Natural killer cell (primary cell): ENCODE measurements at places on chromosomes 5 and 9.

GRCh38 chr9:132947756-132948155 lies 3.3 kb upstream of the TSC1 start:
- no peak for DNase-seq

- no peak for DNase-seq
These were observed 8.6 kb downstream of the GBGT1 start for GRCh38 chr9:133155156-133155555.

DNA sequence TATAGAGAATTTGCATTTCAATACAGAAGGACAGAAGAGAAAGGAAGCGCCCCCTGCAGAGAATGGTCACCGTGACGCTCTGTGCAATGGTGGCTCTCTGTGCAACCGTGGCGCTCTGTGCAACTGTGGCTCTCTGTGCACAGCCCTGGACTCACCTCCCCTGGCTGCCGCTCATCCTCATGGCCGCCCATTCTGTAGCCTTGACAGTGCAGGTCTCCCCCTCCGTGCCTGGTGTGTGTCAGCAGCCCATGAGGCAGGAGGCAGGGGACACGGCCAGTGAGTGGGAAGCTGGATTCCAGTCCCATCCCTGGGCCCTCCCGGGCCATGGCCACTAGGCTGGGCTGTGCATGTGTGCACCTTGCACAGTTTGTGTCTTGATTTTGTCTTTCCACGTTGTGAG lies 12.0 kb downstream of the EXOC3 start:
- DNase-seq: no peak

DNA sequence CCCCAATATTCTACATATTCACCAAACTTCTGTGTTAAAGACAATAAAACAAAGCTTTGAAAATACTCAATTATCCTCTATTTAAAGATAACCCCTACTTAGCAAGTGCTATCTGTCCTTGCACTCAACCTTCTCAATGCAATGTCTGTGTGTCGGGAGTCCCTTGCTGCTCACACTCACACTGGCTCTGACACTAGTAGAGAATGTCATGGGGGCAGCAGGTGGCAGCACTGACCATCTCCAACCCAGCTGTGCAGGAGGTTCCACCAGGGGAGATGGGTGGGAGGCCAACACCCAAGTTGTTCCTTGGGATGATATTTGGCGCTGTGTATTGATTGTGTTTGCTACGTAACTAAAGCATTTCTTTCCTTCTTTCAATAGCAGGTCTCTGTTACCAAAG lies 59.4 kb upstream of the SIMC1 start:
- DNase-seq: no peak

DNA sequence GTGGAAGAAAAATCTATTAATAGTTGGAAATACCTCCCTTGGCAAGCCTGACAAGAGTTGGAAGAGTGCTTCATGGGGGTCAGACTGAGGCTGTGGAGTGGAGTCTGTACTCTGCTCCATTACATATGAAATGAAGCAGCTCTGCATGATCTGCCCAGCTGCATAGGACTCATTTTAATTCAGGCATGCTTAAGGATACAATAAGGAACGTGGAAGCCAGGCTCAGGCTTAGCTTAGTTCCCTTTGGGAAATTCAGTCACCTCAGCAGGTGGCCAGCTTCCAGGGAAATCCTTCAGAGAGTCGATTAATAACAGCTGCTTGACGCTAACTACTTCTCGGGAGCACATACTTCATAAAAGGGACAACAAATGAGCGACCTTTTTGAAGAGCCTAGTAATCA lies 1672.9 kb upstream of the WWC1 start:
- no peak for DNase-seq

DNA sequence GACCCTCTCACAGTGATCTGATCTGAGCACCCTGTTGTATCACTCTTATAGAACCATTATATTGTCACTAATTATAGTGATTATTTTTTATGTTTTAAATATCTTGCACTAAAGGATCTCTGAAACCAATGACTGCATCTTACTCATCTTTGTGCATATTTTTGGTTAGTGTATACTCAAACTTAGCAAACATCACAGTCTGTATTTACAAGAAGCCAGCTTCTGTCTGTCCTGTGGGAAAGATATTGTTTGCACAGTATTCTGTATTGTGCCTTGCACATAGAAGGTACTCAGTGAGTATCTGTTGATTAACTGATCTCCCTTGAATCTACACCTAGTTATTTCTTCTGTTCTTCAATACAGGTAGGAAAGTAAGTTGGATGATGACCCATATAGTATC lies 131.5 kb downstream of the PAM start:
- DNase-seq: no peak

- DNase-seq: no peak
These were observed 560.5 kb downstream of the TUSC1 start for GRCh38 chr9:25117791-25118190.

GRCh38 chr9:96327694-96328352 lies 25.8 kb upstream of the HSD17B3 start:
- DNase-seq: no peak

DNA sequence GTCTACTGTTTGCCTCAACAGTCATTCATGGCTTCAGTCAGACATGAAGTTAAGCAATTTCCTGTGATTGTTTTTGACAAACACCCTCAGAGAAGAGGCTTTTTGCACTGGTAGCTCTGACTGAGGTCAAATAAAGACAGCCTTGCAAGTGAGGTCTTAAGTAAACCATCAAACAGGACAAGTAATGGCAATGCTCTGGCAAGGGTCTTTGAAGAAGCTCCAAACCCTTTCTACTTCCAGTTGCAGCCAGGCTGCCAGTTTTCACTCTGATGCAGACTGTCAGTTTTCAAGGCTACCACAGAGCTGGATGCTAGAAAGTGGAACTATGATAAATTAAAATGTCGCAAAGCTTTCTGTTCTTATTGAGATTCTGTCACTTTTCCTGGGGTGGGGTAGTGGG lies 421.5 kb upstream of the PTGER4 start:
- DNase-seq: no peak

GRCh38 chr5:16784088-16784487 lies 152.0 kb downstream of the MYO10 start:
- no peak for DNase-seq

GRCh38 chr5:23727271-23727670 lies 219.9 kb downstream of the PRDM9 start:
- DNase-seq: no peak

GRCh38 chr5:72453246-72453775 lies 53.9 kb downstream of the ZNF366 start:
- no peak for DNase-seq

DNA sequence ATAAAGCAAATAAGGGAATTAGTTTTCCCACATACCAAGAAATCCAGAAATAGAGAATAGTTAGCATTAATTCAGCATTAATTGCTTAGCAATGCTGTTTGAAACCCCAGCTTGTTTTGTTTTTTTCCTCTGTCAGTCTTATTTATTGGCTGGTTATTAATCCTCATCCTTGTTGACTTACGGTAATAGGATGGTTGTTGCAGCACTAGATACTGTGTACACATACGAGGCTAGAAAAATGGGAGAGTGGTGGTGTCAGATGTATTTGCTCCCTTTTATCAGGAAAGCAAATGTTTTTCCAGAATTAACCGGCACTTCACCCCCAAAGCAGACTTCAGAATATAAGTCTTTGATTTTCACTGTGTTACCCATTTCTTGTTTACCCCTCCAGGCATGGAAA lies 60.4 kb downstream of the ERBIN start:
- DNase-seq: no peak

DNA sequence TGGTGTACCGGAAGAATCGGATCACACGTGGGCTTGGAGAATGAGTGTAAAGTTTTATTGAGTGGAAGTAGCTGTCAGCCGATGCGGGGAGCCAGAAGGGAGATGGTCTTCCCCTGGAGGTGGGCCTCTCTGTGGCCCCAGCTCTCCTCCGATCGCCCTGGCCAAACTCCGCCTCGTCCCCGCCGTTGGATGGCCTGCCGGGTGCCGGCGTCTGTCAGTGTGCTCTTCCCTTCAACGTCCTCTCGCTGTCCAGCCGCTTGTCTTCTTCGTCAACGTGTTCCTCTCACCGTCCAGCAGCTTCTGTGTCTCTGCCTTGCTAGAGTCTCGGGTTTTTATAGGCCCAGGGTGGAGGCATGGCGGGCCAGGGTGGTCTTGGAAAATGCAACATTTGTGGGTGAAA lies 27.6 kb upstream of the TMEM215 start:
- no peak for DNase-seq

DNA sequence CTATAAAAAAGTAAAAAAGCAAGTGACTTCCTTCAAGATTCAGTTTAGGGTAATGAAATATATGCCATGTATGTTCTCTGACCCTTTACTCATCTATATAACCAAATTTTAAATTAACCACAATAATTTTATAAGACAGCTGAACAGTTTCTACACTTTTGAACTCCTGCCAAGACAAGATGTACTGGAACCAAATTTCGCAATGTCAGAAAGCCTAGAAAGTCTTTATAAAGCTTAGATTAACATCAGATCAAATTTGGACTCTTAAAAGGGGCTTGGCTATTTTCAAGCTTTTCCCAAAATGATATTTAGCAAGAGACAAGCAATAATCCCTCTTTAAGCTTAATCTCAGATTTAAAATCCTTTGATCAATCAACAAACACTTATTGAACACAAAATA lies 362.6 kb downstream of the PTPRD start:
- no peak for DNase-seq
